ENCODE measurements at places on chromosomes 6 and 20.
A peak's percentile ranks its signal among the peaks of the same experiment; 100 is the strongest.

- no peak for DNase-seq
These were observed 318.4 kb upstream of the MOCS1 start for GRCh38 chr6:40252531-40253258.

DNA sequence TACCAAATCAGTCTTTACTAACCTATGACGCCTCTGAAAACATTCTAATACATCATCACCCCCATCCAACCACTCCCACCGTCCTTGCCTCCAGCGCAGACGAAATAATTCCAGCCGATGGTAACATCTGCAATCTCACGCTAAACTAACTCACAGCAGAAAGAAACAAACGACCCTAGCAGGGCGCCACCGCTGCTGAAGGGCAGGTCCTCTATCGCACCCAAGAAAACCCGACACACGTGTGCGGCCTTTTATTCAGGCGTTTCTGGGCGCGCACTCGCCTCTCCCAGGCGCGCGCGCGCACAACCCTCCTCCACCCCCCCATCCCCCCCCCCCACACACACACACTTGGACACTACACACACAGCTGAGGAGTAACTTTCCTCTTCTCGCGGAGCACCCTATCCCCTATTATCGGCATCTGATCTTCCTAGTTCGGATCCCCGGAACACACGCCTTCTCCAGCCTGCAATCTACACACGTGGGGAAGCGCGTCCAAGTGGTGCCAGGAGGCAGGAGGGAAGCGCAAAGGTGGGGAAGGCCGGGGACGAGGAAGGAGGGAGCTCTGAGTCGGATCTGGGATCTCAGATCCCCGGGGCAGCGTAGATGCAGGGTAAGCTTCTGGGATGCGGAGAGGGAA lies 1.4 kb downstream of the GFOD1 start:
- peak; percentile 28 for DNase-seq

GRCh38 chr6:104187616-104188015 lies 672.1 kb downstream of the HACE1 start:
- no peak for DNase-seq

DNA sequence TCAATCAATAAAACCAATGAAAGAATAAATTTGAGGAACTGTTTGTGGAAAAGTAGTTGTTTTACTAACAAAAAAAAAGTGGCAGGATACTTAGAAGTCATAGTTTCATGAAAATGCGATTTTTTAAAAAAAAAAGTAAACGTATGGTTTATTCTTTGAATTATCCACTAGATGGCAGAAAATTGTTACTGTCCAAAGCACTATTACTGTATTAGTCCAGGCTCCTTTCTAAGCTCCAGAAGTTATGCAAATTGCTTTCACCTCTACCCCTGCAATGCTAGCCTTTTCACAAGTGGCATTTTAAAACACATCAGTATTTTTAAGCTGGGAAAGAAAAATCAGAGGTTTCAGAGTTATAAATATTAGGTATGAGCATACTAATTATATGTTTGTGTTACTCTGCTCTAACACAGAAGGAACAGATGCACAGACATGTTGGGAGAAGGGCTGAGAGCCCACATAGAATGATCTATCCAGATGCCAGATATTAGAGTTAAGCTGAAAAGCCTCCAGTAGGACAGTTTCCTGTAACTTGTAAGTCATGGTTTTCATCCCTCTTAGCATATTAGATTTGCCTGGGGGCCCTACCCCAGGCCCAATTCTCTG lies 63.9 kb downstream of the FHL5 start:
- DNase-seq, result no peak

- DNase-seq, result no peak
These were observed 7.2 kb upstream of the CHMP4B start for GRCh38 chr20:33803921-33804337.

DNA sequence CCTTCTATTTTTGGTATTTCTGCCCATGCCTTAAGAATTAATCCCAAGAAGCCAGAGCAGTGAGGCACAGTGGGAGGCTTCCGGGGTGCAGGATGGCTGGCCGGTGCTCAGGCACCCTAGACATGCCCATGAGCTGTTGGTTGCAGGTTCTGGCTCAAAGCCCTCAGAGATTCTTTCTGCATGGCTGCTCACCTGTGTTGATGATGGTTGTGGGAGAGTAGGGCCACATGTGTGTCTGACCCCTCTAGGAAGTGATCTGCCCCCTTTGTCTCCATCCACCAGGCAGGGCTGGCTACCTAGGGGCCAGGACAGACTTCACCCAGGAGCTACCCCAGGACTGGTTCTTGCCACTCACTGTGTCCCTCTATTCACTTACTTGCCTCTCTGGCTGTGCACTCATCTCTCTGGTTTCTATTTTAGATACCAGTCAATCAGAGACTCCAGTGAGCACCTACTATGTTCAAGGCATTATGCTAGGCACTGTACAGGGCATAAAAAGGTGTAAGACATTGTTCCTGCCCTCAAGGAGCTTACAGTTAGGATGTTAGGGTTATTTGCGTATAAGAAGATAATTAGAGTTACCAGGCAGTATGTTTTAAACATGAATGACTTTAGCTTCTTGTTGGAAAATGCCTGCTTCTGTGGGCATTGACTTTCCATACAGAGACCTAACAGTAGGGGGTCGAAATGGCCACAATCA lies 16.8 kb downstream of the CD83 start:
- DNase-seq, result no peak

GRCh38 chr6:169787797-169788196 lies 36.4 kb downstream of the ERMARD start:
- DNase-seq, result no peak

DNA sequence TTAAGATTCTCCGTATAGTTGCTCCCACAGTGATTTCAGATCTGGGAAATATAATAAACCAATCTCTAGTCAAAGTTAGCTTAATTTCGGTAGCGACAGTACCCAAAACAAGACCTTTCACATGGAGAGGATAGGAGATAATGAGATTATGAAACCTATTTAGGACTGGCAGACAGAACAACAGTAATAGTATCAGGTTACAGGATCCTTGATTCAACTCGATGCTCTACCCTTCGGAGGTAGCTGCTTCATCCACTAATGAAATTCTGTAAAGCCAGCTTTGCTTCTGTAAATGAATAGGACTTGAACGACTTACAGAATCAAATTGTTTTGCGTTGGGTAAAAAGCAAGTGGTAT lies 534 bp upstream of the AKIRIN2 start:
- no peak for DNase-seq

Measured in activated T-cell treated with anti-CD3 and anti-CD28 coated beads, Interleukin-2, amount 50 U/mL, for 72 hours (primary cell).